ENCODE measurements at places on chromosomes 3 and 15.

DNA sequence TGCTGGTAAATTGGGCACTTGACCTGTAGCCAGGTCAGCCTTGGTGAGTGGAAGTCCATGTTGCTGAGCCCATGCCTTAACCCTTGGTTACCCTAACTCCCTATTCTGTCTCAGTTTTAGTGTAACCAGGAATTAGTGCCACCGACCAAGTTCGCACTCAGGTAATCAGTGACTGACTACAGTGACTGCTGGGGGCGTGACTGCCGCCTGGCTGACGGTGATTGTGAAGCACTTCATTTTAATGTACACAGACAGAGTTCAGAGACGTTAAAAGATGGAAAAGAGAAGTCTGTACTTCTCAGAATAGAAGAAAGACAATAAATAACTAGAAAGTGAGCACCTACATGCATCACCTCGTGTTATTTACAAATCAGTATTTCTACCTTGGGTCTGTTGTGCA, 17.3 kb downstream of the CFAP161 start:
- DNase-seq = no peak

- no peak for DNase-seq
Observed at GRCh38 chr3:136070953-136071949, 105.7 kb downstream of the PPP2R3A start.

GRCh38 chr3:107242579-107242978, 134.7 kb upstream of the CCDC54 start:
- no peak for DNase-seq

DNA sequence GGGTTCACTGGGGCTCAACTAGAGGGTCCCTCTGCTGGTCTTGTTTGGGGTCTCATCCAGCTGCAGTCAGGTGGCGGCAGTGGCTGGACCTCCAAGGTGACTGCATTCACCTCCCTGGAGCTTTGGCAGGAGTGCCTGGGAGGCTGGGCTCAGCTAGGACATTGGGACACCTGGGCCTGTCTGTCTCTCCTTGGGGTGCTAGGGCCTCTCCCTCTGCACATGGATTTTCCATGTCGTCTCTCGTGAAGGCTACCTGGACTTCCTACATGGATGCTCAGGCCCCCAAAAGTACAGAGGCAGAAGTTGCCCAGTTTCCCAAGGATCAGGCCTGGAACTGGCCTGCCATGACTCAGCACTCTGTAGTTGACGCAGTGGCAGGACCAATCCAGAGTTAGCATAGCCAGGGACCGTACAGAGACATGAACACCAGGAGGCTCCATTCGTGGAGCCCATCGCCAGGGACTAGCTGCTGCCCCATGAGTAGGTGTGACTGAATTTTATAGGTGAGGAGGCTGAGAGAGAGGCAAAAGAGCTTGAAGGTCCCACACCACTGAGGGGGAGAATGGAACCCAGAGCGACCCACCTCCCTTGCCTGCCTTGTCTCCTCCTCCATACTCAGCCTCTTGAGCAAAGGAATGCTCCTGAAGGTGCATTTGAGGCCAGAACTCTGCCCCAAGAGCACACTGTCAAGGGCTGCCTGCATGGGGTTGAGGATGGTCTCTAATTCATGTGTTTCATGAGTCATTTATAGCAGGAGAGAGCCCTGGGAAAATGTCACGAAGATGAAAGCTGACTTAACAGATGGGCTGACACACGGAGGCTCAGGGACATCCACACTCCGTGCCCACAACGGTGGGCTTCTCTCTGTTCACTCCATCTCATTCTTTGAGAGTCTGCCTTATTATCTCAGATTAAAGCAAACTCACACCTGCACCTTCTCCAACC, 13.0 kb upstream of the ALDH1A3 start:
- no peak for DNase-seq

- no peak for DNase-seq
Observed at GRCh38 chr3:163327086-163327485, 1751.2 kb downstream of the SI start.

- DNase-seq = no peak
Observed at GRCh38 chr15:26724381-26725150, 48.3 kb downstream of the GABRB3 start.

- DNase-seq = no peak
Observed at GRCh38 chr3:181947606-181948005, 235.9 kb downstream of the SOX2 start.

DNA sequence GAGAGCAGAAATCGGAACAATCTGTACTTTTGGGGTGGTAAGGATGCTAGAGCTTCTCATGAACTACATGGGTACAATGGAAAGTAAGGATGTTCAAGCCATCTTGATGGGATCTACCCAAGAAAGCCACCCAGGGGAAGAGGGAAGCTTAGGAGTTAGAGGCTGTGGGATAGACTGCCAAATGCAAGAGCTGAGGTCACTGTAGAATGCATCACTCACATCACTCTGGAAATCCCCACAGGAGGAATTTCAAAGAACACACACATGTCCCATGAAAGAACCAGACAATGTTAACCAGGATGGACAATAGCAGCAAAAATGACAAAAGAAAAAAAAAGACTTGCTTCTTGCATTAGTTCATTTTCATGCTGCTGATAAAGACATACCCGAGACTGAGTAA, 32.8 kb upstream of the UBE2E2 start:
- no peak for DNase-seq

DNA sequence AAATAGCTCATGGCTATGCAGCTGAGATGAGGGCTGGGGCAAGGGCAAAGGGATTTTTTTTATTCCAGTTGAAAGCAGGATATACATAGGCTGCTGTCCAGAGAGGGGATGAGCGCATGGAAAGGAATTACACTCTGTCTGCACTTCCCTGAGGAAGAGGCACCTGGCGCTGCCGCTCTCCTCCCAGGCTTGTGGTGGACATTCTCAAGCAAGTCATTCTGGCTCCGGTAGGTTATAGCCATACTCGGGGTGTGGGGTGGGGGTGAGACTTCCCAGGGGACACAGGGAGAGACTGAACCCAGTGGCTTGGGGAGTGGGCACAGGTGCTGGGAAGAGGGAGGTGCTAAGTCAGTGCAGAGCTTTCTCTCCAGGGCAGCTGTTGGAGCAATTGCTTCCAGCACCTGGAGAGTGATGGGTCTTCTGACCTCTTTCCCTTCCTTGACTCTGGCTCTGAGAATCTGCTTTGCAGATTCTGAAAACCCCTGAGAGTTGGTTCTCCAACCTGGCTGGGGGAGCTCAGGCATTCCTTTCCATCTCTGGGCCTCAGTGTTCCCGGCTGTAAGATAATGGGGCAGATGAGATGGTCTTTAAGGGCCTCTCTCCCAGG, 24.3 kb downstream of the CYP8B1 start:
- DNase-seq = no peak

DNA sequence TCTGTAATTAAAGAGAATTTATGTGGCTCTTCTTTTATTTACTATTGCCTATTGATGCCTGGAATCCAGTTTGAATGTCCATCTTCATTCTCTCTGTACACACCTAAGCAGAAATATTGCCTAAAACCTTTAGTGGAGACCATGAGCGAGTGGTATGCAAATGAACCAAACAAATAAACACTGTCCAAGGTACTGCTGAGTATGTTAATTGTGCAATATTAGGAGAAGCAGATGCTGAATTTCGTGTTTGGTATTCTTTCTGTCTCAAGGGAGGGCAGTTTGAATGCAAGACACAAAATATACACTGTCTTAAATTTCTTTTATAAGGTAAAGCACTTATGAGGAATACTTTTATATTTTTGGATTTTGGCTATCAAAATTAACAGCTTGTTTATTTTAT, 440.9 kb downstream of the RBMS3 start:
- DNase-seq = no peak

DNA sequence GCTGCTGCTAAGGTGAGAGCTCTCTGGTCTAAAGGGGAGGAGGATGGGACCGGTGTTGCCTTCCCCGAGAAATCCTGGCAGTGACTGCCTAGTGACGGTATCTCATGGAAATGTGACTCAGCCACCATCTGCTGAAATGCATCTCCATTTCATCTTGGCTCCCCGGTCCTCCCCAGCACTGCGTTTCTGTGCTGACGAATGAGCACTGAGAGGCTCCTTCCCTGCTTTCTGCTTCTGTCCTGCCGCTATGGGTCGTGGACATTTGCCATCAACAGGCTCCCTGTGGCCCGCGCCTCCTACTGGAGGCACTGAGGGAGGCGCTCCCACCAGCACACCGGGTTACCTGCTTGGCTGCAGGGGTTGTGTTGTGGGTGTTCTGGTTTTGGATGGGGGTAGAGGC, 13.5 kb upstream of the SEC13 start:
- DNase-seq = no peak

GRCh38 chr15:31350771-31351170, 24.1 kb downstream of the KLF13 start:
- DNase-seq = no peak

DNA sequence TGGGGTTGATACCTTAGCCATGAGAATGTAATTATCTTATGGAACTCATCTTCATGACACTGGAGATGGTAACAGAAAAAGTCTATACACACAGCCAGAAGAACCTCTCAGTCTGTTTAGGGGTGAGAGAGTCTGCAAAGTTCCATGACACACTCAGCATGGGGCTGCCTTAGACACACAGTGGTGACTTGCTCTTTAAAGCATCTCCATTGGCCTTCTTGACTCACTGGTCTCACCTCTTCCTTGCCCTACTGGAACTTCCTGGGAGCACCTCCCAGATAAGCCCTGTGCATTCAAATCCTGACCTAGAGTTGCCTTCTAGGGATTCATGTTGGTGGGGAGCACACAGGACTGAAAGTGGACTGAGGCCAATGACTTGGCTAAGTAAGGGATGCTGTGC, 9.3 kb downstream of the MAGI1 start:
- no peak for DNase-seq

DNA sequence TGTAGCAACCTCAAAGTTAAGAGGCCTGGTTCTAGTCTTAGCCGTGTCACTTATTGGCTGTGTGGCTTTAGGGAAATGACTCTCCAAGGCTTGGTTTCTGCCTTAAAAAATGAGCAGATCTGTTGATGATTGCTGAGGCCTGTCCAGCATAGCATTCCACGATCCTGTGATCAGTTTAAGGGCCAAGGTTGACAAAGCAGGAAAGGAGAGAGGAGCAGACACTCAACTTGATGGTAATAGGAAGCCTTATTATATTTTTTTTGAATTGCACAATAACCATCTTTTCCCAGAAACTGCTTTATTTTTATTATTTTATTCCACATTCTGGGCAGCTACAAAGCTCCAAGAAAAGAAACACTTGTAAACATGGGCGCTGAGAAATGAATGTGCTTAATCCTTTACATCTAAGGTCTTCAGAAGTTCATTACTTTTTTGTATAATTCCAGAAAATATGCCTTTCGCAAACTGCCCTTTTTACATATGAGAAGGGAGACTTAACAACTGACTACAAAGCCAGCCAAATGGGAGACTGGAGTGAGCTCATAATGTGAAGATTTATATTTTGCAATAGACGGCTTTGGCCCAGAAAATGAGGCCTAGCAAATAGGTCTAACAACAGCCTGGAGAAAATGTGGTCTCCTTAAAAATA, 241.0 kb downstream of the ATP8B4 start:
- DNase-seq = no peak

GRCh38 chr15:48419896-48420295, 88.7 kb downstream of the DUT start:
- no peak for DNase-seq

DNA sequence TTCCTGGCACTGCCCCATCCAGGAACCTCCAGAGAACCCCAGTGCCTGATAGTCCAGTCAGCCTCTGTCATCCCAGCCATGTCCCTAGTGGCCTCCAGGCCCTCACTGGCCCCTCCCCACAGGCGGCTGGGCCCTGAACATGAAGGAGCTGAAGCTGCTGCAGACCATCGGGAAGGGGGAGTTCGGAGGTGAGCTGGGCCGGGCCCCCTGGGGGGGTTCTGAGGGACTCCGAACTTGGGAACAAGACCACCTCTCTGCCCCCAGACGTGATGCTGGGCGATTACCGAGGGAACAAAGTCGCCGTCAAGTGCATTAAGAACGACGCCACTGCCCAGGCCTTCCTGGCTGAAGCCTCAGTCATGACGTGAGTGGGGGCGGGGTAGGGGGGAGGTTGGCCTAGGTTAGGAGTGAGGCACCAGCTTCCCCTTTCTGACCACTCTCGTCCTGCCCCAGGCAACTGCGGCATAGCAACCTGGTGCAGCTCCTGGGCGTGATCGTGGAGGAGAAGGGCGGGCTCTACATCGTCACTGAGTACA, 12.0 kb upstream of the LMAN1L start:
- DNase-seq = no peak

DNA sequence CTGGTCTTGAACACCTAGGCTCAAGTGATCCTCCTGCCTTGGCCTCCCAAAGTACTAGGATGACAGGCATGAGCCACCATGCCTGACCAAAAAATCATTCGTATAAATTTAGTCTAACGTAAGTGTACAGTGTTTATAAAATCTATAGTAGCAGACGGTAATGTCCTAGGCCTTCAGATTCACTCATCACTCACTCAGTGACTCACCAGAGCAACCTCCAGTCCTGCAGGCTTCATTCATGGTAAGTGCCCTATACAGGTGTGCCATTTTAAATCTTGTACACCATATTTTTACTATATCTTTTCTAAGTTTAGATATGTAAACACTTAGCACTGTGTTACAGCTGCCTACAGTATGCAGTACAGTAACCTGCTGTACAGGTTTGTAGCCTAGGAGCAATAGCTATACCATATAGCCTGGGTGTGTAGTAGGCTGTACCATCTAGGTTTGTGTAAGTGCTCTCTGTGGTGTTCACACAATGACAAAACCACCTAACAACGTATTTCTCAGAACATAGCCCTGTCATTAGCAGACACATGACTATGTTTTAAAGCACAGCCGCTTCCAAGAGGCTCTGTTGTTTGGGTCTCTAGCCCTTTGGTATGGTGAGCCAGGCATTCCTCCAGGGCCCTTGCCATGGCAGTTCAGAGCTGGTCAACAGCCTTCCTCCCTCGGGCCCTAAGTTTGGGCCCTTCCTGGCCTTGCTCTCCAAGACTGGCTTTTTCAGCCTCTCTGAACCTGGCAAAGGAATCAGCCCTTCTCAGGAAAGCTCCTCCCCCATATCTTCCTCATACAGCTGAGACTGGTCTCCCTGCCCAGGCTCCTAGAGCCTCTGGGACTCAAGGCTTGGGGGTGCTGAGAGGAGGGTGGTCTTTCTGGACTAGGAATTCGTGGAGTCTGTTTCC, 1.9 kb upstream of the CCDC9B start:
- no peak for DNase-seq

- DNase-seq = no peak
Observed at GRCh38 chr3:68287101-68287500, 632.7 kb upstream of the SUCLG2 start.

DNA sequence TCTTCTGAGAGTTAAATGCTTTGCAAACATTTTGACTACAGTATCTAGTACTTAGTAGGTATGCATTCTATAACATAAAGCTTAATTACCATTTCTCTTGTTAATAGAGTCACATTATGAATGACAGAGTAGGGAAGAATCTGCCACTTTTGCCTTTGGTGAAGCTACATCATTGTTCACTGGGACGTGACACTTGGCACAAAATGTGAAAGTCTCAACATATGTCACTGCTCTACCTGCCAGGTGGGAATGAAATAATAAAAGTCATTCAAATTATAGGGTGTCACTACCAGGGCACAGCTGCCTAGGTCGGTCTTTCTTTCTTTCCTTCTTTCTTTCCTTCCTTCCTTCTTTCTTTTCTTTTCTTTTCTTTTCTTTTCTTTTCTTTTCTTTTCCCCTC, 17.6 kb downstream of the GPR87 start:
- DNase-seq = no peak

GRCh38 chr15:57865294-57865693, 158.8 kb downstream of the POLR2M start:
- DNase-seq = peak; percentile 15

GRCh38 chr3:39839484-39839883, 30.1 kb downstream of the MYRIP start:
- no peak for DNase-seq
